ENCODE measurements at places on chromosomes 11 and 22.

GRCh38 chr11:2860636-2861035 is 24.9 kb downstream of the CDKN1C start:
- DNase-seq = no peak

DNA sequence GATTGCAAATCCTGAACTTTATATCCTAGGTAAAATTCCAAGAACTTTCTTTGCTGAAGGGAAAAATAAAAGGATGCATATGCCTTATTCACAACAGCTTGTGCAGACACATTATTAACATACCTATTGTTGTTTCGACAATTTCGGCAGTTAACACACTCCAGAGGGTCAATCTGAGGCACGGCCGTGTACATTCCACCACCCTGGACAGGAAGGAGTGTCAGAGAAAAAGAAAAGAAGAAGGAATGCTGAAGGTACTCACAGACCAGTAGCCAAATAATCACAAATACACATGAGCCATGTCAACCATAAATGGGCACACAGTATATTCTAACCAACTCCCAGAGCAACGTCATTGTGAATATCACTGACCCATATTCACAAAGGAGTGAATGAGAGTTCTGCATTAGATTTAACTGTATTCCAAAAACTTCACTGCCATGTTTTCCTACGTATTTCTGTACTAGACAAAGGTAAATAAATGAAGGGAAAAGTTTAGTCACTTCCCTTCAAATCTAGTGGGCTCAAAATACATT is 32.4 kb downstream of the VSIG10L2 start:
- DNase-seq = no peak

GRCh38 chr11:115682101-115682500 is 177.9 kb upstream of the CADM1 start:
- no peak for DNase-seq

- peak; percentile 85 for DNase-seq
Measured at GRCh38 chr11:118791111-118791960, at the start of gene DDX6. Gene DDX6 (minus strand): TSS chr11:118791164. CDS start chr11:118786251, 4,913 bp downstream.

DNA sequence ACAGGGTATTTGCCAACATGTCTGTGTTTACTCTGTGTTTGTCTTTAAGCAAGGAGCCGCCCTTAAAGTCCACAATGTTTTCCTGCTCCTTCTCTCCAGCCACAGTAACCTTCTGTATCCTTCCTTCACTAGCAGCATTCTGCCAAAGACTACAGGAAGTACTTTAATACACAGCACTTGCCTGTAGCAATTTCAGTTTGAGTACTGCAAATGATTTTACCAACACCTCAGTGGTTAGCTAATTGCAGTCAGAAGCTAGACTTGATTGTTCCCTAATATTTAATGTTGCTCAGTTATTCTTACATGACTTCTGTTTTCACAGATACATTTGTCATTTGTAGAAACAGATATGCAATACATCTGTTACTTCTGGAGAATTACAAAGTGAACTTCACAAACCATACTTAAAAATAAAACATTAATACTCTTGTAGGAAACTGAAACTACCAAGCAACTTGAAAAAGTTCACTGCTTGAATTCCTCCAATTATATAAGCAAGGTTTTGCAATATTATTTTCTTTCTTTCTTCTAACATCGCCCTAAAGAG is 69.1 kb downstream of the FCHSD2 start:
- DNase-seq = no peak

GRCh38 chr11:100681064-100681502 is 6.0 kb upstream of the ARHGAP42 start:
- DNase-seq = no peak

- no peak for DNase-seq
Measured at GRCh38 chr22:32327066-32327465, 30.6 kb upstream of the RFPL3 start.

GRCh38 chr11:37442576-37442975 is 844.5 kb upstream of the RAG2 start:
- no peak for DNase-seq

GRCh38 chr22:30348809-30349208 is 7.9 kb downstream of the SF3A1 start:
- DNase-seq = no peak

Data from stimulated activated CD4-positive, alpha-beta T cell treated with anti-CD3 and anti-CD28 coated beads, Interleukin-1b, Interleukin-23, amount 100 ng/mL, for 4 hours (primary cell).